AG04449 (cell line): ENCODE measurements at places on chromosomes 5 and 9.

GRCh38 chr9:134627417-134628353, 13.9 kb upstream of the COL5A1 start:
- DNase-seq, result no peak

- no peak for DNase-seq
These were observed 205.6 kb upstream of the DMRTA1 start for GRCh38 chr9:22241024-22241423.

- no peak for DNase-seq
These were observed 719.4 kb downstream of the MAT2B start for GRCh38 chr5:164224772-164225171.

DNA sequence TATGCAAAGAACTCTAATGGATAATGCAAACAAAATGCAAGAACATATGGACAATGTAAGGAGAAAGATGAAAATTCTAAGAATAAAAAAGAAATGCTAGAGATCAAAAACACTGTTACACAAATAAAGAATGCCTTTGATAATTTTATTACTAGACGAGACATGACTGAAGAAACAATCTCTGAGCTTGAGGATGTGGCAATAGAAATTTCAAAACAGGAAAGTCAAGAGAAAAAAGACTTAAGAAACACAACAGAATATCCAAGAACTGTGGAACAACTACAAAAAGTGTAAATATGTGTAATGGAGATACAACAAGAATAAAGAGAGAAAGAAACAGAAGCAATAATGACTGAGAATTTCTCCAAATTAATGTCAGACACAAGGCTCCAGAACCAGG, 140.5 kb upstream of the ACOT12 start:
- no peak for DNase-seq

GRCh38 chr9:127014216-127014909, 99.8 kb downstream of the RALGPS1 start:
- DNase-seq, result no peak

- DNase-seq, result no peak
These were observed 22.9 kb downstream of the ADAMTS2 start for GRCh38 chr5:179322071-179323025.

- no peak for DNase-seq
These were observed 899 bp upstream of the RAPGEF6 start for GRCh38 chr5:131635684-131636572.

- no peak for DNase-seq
These were observed 123.6 kb downstream of the SAXO1 start for GRCh38 chr9:18909140-18910018.

DNA sequence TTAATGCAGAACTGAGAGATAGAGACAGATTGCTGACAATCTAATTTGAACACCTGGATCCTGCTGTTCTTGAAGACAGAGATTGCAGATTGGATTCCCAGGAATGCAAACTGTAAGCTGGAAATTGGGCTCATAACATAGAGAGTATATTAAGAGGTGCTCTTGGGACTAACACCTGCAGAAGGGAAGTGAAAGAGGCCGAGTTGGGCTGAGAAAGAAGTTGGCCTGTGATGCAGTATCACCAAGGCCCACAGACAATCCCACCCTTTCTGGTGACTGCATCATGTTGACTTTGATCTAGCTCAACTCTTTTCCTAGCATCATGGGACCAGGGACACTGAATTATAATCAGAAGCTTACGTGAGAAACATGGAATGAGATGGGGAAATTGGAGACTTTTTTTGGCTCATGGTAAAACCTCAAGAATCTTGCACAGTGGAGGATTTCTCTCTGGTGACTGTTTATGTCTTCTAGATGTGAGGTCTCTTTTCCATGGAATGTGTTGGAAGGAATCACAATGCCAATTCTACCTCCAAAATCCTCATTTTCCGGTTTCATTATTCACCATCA, 36.5 kb upstream of the NUDT12 start:
- DNase-seq, result no peak

GRCh38 chr5:132641241-132641723, 16.7 kb upstream of the IL13 start:
- DNase-seq, result no peak

DNA sequence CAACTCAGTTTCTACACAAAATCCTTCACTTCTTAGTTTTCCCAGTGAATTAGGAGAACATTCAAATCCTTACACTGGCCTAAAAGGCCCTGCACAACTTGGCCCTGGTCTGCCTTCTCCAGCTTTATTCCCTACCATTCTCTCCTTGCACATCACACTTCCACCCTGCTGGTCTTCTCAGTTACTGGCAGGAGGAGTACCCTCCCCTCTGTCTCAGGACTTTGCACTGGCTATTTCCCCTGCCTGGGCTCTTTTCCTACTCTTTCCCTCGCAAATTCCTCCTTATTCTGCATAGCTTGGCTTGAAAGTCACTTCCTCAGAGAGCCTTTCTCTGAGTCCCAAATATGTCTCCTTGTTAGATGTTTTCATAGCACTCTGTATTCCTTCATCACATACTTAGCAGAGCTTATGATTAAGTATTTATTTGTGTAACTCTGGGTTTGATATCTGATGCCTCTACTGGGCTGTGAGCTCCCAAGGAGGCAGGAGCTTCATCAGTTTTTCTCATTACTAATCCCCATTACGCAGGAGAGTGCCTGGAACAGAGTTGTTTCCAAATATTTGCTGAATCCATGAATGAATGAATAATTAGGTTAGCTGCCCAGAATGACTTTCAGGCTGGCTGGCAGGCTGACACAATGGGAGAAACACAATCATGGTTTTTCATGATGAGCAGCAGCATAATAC, 159.8 kb upstream of the KLF9 start:
- peak; percentile 85 for DNase-seq
